Activated CD8-positive, alpha-beta memory T cell treated with anti-CD3 and anti-CD28 coated beads for 1 hour (primary cell): ENCODE measurements at places on chromosomes 6 and 20.

- no peak for DNase-seq
Measured at GRCh38 chr6:31171931-31172905, 1.7 kb upstream of the POU5F1 start.

DNA sequence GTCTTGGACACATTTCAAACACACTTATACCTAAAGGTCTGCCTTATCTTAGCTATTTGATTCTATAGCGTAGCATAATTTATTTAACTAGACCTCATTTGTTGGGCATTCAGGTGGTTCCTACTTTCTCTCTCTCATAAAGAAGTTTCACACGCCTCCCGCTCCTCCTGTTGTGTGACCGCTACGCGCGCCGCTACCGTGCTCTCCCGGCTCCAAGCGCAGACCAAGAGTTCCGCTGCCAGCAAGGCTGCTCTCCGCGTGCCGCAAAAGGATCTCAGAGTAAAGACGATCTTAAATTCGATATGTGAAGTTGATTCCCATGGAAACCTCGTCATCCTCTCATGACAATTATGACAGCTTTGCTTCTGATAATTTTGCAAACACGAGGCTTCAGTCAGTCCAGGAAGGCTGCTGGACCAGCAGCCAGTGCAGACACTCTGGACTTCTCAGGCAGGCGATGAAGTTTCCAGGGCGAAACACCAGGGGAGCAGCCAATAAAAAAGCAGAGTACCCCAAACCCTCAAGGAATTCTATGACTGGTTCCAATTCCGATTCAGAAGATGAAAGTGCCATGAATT lies 20.4 kb downstream of the PRSS16 start:
- no peak for DNase-seq

DNA sequence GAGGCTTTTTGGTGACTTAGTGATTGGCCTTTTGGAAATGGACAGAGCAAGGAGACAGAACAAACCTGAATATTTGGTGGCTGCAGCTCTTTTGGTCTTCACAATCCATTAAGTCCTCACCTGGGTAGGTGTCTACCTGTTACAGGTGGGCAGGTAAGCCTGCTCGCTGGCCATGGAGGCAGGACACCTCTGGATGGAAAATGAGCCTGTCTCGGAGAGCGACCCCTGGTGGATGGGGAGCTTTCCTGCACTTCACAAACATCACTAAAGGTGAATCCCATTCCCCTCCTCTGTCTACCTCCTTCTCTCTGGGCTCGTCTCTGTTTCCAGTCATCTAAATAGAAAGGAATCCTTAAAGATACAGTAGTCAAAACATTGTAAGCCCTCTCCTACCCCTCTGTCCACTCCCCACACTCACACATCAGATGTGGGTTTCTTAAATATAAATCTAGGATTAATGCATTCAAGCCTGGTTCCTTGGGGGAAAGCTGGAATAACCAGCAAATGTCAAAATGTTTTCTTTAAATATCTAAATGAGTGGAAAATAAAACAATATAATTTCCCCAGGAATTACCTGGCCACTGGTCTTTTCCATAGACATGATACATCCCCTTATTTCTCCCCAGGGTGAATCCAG lies 304.9 kb downstream of the CDH26 start:
- DNase-seq: no peak

GRCh38 chr6:129730477-129731165 lies 20.6 kb upstream of the ARHGAP18 start:
- DNase-seq: no peak

DNA sequence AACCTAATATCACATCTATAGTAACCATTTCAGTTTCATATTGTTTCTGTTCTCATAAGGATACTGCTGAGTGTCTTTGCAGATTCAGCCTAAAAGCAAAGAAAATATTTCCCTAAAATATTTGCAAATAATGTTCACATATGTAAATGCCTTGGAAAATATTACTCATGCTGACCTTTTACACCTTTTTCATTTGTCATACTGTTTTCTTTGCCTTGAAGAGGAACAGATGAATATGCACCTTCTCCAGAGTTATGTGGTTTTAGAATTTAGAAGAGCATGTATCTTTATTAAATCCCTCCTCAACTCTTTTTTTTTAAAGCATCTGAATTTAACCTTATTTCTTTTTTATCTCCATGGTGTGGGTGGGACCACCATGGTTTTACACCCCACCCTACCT lies 32.5 kb downstream of the NDUFAF5 start:
- no peak for DNase-seq

- DNase-seq: no peak
Measured at GRCh38 chr6:80438772-80439171, 332.3 kb downstream of the BCKDHB start.
